ENCODE measurements at places on chromosomes 6 and 20.

DNA sequence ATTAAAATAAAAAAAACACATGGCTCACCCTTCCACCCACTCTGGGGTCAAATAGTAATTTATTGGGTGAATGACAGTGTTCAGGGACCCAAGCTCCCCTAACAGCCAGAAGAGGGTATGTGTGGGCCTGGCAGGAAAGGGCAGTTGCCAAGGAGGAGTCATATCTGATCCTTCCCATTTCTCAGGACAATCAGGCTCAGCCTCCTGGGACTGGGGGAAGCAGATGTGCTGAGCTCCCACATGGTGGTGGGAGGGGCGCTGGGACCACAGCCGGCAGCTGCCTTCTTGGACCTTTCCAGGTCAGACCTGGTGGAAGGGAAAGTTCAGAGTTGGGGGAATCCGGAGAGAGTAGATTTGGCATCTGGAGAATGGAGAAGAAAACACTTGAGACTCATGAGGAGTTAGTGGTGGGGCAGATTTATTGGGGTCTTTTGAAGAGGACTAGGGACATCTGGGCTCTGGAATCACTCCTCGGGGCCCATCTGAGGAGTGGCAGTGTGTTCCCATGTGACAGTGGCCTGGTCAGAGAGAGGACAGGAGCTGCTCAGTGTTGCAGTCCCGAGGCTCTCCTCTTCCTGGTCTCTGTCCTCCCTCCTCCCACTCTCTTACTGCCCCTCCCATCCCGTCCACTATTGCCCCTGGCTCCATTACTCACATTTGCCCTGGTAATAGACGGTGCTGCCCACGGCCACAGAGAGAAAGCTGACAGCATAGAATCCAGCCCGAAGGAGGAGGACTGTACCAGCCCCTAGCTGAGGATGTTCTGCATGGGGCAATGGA is 3.0 kb downstream of the LST1 start:
- DNase-seq, result no peak

- no peak for DNase-seq
Measured at GRCh38 chr20:37475252-37475651, 45.8 kb upstream of the NNAT start.

GRCh38 chr20:48461091-48461734 is 366.6 kb downstream of the PREX1 start:
- DNase-seq, result no peak

GRCh38 chr6:37691904-37692806 is 5.5 kb downstream of the MDGA1 start:
- DNase-seq, result peak; percentile 23

DNA sequence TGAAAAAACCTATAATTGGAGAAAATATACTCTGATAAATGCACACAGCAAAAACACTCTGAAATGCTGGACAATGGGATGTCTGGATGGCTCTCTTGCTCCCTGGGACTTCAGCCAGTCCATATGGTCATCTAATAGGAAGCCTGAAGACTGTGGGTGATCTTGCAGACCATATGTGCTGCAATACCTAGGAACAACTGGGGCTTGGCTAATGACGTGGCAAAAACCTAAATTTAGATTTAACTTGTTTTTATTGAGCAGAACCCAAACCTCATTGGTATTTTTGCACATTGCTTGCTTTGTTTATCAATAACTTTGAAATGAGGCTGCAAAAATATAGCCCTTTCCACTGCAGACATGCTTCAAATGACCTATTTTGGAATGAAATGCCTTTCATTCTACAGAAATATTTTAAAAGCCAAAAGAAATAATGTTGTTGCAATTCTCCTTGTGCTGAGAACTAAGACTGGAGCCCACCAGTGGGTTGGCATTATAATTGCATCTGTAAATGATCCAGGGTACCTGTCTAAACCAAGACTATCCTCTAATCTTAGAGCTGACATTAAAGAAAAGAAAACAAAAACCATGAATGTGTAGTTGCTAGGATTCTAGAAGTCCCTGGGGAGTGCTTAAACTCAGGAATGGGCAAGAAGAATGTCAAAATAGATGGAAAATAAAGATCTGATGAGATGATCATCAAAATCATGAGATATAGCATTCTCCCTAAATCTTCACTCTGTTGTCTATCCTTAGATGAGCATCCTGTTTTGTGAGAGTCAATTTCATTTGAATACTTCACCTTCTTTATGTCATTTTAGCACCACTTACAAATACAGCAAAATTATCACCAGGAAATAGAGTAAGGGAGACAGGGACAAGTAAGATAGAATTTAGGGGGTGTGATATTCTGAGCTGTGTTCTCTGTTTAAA is 152.1 kb upstream of the RIMS1 start:
- DNase-seq, result no peak

DNA sequence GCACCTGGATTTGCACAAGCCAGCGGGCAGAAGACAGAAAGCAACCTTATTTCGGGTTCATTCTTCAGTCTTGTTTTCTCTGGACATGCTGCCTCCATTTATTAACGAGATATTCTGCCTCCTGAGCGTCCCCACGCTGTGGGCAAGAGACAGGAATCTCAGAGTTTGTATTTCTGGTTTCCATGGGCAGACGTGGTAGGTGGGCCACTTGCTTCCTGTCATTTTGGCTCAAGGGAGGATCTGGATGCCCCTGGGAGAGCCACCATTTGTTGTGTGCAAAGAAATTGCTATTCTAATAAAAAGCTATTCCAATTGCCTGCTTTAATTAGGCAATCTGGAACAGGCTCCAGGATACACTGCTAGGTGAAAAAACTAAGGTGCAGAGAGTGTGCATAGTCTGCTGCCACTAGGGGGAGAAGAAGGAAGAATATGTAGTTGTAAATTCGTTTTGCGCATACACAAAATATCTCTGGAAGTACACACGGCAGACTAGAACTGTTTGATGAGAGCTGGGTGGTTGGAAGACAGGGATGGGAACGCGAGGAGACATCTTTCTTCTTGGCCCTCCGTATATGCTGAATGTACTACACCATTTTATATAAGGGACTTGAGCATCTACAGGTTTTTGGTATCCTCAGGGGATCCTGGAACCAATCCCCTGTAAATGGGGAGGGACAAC is 30.1 kb upstream of the SLC16A10 start:
- peak; percentile 15 for DNase-seq

GRCh38 chr6:2181567-2181966 is 63.8 kb downstream of the GMDS start:
- no peak for DNase-seq

- DNase-seq, result no peak
Measured at GRCh38 chr6:170035901-170036304, 255.0 kb downstream of the DLL1 start.

- DNase-seq, result no peak
Measured at GRCh38 chr6:170292111-170292406, 1.2 kb upstream of the DLL1 start.

DNA sequence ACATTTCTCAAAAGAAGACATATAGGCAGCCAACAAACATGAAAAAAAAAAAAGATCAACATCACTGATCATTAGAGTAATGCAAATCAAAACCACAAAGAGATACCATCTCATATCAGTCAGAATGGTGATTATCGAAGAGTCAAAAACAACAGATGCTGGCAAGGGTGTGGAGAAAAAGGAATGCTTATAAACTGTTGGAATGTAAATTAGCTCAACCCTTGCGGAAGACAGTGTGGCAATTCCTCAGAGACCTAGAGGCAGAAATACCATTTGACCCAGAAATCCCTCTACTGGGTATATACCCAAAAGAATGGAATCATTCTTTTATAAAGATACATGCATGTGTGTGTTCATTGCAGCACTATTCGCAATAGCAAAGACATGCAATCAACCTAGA is 303.8 kb upstream of the THEMIS start:
- no peak for DNase-seq

GRCh38 chr20:57407541-57407956 is 16.4 kb downstream of the RBM38 start:
- DNase-seq, result no peak

- no peak for DNase-seq
Measured at GRCh38 chr6:16278048-16278724, 39.8 kb downstream of the GMPR start.

DNA sequence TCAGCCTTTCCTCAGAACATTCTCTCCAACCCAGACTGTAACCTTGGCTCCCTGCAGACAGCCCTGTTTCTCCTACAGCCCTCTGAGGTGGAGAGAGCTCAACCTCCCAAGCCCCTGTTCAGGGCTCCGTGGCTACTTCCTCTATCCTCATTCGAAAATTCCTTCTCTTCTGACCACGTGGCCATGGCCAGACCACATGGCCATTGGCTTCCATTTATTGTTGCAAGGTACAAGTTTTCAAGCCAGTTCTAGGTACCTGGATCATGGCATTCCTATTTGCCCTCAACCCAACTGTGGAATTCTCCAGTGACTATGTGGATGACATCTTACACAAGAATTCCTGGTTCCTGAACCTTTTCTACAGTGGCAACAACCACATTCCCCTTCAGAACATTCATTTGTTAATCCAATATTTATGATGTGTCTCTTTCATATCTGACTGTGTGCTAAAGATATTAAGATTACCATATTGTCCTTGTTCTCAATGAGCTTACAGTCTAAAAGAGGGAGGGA is 161.9 kb downstream of the GMPR start:
- DNase-seq, result no peak

- no peak for DNase-seq
Measured at GRCh38 chr6:113292646-113293422, 564.3 kb upstream of the MARCKS start.

DNA sequence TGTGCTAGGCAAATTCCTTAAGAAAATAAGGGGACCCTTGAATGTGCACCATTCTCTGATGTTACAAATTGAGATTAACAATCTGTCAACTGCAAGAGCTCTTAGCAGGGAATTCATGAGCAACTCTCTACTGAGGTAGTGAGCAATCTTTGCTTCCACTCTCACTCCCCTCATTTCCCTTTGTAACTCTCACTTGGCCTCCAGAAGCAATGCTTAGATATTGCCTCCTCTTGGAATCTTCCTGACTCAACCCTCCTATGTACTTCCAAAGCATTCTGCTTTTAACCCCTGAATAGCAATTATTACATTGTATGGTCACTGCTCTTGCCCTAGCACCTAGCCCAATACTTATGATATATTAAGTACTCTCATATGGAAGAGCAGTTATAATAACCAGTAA is 16.5 kb downstream of the XPO5 start:
- no peak for DNase-seq
